ENCODE measurements at places on chromosomes 2 and 18.

GRCh38 chr2:201871471-201871870, 65.1 kb downstream of the CDK15 start:
- no peak for DNase-seq

GRCh38 chr2:85066006-85066740, 67.0 kb upstream of the TCF7L1 start:
- no peak for DNase-seq

DNA sequence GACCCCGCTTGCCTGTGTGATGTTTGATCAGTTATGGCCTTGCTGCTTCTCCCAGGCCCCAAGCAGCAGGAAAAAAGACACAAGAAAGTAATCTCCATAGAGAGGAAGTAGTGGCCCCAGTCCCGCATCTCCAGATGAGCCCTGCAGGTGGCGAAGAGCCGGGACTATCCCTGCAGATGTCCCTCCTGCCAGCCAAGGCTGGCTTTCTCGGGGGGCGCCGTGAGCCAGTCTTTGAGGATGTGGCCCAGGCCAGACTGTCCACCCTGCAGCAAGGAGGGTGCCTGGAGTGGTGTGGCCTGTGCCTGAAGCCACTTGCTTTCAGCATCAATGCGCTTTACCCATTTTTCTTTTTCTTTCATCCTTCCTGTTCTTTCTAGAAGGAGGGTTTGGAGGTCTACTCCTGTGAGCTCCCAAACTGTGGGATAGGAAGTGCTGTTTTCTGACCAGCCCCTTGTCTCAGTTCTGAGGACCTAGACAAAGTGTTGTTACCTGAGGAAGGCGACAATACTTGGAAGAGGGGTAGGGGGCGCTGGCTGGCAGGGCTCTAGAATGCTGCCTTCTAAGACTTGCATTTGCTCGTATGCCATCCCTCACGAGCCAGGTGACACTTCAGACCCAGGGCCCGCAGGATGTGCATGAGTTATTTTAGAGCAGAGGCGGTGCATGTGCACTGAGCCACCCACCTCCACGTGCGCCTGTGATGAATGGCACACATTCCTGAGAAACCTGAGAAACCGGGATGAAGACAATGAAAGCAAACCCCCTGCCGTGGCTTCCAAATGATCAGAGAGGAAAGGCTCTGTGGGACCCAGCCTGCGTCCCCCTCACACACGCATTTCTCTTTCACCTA, 255.8 kb downstream of the FBXO15 start:
- DNase-seq = no peak

- DNase-seq = no peak
Measured at GRCh38 chr2:19916385-19916950, 14.7 kb upstream of the TTC32 start.

DNA sequence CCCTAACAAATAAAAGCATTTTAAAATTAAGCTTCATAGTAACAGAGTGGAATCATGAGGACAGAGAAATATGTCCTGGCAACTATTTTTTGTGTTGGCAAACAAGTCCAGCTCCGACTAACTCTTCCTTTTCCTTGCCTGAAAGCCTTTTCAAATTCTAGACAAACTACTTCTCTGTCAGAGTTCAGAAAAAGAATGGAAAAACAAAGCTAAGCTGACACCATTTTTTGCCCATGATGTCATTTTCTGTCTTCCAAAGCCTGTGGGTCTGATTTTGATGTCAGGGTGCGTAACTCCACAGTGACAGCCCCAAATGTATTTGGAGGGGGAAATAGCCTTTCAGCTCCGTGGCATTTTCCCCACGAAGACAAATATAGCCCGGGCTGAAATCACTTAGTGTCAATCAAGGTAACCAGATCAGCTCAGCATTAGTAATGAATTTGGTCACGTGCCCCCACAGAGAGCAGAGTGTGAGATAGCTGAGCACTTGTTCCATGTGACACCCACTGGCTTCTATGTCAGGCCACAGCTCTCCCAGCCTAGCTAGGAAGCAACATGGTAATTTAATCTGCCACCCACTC, 233.0 kb upstream of the SIX2 start:
- no peak for DNase-seq

GRCh38 chr2:149278161-149278871, 52.1 kb upstream of the LYPD6 start:
- DNase-seq = no peak

DNA sequence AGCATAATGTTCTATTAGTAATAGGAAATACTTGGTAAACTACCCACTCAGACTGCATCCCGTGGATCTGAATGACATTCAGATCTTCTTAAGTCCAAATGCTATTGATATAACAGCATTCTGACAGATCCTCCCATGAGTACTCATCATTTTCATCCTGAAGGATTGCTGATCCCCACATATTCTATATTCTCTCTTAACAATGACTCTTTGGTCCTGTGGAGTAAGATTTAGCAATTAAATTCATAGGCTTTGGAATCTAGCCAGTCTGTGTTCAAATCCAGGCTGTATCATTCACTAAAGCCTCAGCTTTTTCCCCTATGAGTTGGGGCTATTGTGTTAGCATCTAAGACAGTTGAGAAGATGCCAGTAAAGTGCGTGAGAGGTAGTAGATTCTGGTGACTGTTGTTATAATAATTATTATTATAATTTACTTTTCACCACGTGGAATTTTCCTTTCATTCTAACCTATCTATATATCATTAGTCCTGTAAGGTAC, 591.3 kb upstream of the SYT4 start:
- no peak for DNase-seq

- no peak for DNase-seq
Measured at GRCh38 chr2:215651412-215651811, 215.5 kb upstream of the FN1 start.

- DNase-seq = peak; percentile 39
Measured at GRCh38 chr2:42238644-42239288, 69.6 kb downstream of the EML4 start.

DNA sequence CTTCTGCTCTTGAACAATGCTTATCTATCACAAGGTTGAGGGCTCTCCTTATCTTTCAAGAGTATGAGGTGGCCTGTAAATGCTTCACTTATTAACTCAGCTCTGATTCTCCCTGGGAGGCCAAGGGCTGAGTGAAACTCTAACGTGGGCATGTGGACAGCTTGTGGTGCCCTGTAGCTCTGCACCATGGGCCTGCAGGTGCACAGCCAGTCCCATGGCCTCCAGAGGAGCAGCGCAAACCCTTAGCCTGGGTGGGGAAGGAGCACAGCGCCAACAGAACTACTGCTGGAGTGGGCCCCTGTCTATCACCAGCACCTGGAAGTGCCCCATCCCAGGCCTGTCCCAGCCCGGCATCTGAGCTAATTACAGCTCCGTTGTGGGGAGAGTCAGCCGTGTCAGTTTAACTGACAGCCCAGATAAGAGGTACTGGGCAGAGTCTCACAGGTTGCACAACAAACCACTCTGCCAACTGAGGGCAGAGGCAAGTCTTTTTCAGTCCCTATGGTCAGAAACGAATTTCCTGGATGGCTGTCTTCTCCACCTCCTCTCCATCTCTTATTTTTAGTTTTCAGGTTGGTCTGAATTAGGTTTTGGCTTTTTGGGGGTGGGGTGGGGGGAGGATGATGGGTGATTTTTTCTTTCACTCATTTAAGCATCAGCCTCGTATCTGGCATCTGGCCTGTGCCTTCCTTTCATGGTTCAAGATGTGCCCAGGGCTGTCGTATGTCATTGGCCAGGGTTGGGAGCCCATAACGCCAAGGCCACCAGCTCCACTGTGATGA, 219.5 kb downstream of the BCL2 start:
- DNase-seq = no peak

DNA sequence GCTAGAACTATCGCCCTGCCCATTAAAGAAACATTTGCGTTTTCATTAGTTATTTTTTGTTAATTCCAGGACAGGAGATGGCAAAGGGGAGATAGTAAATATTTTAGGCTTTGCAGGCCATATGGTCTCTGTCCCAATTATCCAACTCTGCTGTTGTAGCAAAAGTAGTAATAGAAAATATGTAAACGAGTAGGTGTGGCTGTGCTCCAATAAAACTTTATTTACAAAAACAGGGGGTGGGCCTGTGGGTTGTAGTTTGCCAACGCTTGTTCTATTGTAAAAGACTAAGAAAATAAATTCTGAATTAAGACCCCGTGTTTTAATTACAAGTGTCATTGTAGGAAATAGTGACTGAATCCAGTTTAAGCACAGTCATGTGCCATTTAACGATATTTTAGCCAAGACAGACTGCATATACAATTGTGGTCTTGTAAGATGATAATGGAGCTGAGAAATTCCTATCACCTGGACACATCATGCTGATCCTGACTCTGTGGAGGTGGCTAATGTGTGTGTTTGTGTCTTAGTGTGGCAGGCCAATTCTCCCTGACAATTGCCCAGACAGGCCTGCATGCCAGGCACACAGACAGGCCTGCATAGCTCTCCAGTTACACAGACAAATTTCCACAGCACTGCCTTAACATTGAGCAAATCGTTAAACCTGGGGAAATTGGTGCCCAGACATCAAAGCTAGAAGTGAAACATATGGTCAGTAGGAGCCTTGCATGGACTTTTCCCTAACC, 76.4 kb downstream of the SKA1 start:
- no peak for DNase-seq

DNA sequence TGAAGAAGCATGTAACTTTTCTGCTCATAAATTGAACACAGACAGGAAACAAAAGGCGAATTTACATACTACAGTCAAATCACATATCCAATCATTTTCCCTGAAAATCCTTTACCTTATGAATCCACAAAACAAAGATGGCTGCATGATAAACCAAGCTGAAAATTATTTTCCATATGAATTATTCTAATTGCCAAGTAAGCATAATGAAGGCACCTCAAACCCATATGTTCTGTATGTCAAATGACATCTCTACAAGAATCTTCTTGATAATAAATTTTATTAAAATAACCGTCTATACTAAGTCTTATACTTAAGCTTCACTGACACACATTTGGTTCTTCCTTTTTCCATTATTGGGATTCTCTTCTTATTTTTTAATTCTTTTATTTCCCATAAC, 1242.6 kb downstream of the CNTNAP5 start:
- DNase-seq = no peak

GRCh38 chr2:201406077-201406662, 45.1 kb downstream of the TRAK2 start:
- no peak for DNase-seq

GRCh38 chr18:6222271-6222670, 192.4 kb downstream of the L3MBTL4 start:
- DNase-seq = no peak

DNA sequence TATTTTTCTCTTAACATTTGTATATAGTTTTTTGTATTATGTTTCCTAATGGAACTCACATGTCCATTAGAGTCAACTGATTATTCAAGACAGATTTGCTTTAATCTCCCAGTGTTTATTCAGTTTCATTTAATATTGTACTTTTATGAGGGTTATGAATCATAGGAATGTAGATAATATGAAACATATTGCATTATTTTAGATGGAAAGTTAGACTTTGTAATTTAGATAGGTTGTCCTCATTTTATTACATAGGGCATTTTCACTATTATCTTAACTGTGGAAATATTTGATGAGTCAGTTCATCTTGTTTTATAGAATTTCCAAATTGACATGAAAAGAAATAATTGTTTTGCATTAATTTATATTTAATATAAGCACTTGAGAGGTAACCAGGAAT, 240.8 kb downstream of the PLCL1 start:
- no peak for DNase-seq

GRCh38 chr2:108970369-108970768, 18.7 kb downstream of the EDAR start:
- DNase-seq = no peak

DNA sequence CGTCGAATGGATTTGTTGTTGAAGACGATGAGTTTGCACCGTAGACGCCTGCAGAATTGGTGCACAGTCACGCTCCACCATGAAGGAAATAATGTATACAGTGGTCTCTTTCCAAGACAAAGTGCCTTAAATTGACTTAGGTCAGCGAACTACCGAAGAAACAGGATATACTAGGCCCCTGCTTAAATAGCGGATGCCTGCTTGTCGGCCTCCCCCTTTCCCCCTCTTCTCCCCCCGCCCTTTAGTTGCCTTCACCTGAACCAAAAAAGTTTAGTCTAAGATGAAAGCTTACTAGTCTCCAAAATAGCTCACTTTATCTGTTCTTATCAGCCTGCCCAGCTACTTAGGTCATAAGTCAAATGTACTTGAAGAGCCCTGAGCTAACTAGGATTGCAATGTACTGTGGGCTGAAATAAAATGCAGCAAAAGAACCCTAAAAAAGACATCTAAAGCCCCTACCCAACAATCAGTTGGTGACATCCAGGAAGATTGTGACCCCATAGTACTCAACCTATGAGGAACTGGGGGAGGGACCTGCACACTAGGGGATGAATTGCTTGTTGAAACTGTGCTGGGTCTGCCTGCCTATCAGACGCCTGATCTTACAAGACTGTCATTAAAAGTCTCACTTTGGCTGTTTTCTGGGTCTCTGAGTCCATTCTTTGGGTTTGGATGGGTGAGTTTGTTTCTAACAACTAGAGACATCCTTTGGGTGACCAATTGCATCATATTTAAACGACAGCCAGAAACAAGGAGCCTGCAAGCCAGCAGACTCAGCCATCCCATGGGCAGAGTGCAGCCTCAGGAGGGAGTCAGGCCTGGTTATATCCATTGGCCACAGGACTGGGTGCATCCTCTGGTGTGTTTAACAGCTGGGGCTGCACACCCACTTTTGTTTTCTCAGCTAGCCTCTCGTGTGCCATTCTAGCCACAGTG, 14.5 kb downstream of the ACOXL start:
- DNase-seq = no peak

GRCh38 chr2:101400048-101400447, 12.7 kb upstream of the CREG2 start:
- no peak for DNase-seq

- peak; percentile 14 for DNase-seq
Measured at GRCh38 chr18:48801728-48802542, 148.8 kb downstream of the SMAD7 start.

- no peak for DNase-seq
Measured at GRCh38 chr18:9947248-9947647, 33.4 kb downstream of the VAPA start.

GRCh38 chr2:30213326-30213725, 18.0 kb upstream of the LBH start:
- no peak for DNase-seq

DNA sequence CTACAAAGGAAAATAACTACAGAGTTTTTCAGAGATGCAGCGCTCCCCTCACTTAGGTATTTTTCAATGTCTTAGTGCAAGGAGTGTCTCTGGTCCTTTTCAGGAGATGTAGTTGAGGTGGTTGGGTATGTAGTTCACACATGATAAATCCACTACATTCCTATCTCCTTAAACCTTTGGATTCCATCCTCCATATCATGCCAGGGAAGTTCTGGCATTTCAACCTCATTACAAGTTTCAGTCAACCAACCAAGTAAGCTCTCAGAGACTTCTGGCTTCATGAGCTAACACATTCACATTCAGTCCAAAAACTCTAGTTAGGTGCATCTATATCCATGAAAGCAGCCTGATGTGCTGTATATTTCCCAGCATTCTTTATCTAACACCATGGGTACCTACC, 47.3 kb downstream of the MAP3K20 start:
- no peak for DNase-seq

All from activated T-cell treated with anti-CD3 and anti-CD28 coated beads, Interleukin-2, amount 50 U/mL, for 1 hour (primary cell).